ENCODE measurements at places on chromosomes 12 and 14.

- peak; percentile 59 for DNase-seq
These were observed 173.4 kb upstream of the ATP2B1 start for GRCh38 chr12:89882050-89882449.

- DNase-seq, result peak; percentile 92
These were observed 13.7 kb downstream of the COA8 start for GRCh38 chr14:103576371-103577024.

- peak; percentile 23 for DNase-seq
These were observed 99.1 kb upstream of the MED13L start for GRCh38 chr12:116376354-116377193.

- DNase-seq, result peak; percentile 100
These were observed 165.6 kb downstream of the ZFP36L1 start for GRCh38 chr14:68627050-68627867.

- DNase-seq, result peak; percentile 82
These were observed 52.2 kb upstream of the PLBD1 start for GRCh38 chr12:14619741-14620501.

- no peak for DNase-seq
These were observed 137.2 kb upstream of the NCOR2 start for GRCh38 chr12:124704619-124705018.

DNA sequence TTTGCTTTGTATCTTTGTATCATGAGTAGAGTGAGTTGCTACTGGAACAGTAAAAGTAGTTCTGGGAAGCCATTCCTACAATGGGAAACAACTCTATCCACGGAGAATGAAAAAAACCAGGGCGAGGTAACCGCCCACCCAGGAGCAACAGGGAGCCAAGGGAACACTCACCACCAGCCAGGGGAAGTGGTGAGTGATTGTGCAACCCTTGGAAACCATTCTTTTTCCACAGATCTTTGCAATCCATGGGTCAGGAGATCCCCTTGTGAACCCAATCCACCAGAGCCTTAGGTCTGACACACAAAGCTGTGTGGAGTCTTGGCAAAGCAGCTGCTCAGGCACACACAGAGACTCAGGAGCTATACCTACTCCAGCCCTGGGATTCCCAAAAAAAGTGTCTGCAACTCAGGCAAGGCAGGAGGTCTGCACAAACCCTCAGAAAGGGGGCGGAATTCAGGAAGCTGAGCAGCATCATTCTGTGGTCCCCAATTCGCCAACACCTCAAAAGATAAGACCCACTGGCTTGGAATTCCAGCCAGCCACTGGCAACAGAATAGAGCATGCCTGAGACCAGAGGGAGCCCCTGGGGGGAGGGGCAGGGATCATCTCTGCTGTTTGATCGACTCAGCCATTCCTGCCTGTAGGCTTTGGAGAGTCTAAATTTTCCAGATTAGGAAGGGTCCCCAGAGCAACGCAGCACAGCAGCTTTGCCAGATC, 52.1 kb upstream of the PPFIA2 start:
- DNase-seq, result no peak

- DNase-seq, result peak; percentile 38
These were observed 6.0 kb downstream of the PSMD9 start for GRCh38 chr12:121894633-121895032.

DNA sequence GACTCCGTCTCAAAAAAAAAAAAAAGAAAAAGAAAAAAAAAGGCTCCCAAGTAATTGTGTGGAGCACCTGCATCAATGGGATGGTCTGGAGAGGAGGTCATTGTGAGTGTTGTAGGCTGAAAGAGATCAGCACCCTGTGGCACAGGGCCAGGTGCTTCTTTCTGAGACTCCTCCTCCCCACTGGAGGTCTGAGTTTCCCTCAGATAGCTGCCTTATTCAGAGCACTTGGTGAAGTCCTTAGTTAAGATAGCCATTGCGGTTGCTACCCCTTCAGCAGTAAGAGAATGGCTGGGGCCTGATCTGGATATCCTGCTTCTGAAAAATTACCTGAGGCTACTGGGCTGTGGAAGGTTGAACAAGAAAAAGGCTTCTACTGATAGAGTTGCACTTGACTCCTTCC, 69.8 kb downstream of the ANO6 start:
- DNase-seq, result peak; percentile 7

- no peak for DNase-seq
These were observed 310.5 kb downstream of the ETNK1 start for GRCh38 chr12:22935501-22935900.

GRCh38 chr12:19139615-19140194, 10.2 kb downstream of the PLEKHA5 start:
- DNase-seq, result peak; percentile 65

- no peak for DNase-seq
These were observed 82.9 kb downstream of the MAP1LC3B2 start for GRCh38 chr12:116642106-116642505.

DNA sequence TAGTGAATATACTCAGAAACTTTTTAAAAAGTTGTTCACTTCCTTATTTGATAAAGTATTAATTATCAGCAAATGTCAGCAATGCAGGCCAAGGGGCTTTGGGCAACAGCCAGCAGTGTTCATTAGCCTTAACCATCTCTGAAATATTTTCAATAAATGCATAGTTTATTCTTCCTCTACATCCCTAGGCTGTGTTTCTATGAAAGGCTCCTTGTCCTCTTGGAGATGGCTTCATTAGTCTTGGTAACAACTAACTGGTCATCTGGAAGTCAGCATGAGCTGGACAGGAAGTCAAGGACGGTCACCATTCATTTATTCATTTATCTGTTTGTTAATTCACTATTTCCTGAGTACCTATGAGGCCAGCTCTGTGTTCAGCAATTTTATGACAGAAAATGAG, 124.0 kb upstream of the TMEM132D start:
- no peak for DNase-seq

GRCh38 chr12:31867292-31867691, 91.9 kb upstream of the RESF1 start:
- no peak for DNase-seq
